ENCODE measurements at places on chromosomes 4 and X.

- DNase-seq, result no peak
These were observed 61.3 kb upstream of the PRRG1 start for GRCh38 chrX:37287741-37288444.

DNA sequence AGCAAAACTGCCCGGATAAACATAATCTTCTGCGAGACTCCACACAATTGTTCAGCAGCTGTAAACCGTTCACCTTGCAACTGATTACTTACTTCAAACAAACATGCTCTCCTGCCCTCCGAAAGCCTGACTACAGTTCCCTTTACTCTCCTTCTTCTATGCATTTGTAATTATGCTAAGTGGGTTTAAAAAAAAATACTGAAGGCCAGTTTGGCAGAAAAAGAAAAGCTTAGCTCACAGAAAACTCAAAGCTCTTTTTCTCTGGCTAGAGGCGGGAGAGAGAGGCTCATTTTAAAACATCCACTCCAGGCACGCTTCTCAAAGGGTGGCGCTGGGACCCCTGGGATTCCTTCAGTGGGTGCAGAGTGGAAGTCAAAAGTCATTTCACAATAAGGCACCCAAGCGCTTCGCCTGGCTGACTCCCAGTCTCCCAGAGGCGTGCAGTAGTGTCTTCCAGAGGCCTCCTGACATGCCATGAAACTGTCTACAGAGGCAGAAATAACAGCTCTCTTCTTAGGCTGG lies 1.9 kb downstream of the DHRSX start:
- peak; percentile 24 for DNase-seq

DNA sequence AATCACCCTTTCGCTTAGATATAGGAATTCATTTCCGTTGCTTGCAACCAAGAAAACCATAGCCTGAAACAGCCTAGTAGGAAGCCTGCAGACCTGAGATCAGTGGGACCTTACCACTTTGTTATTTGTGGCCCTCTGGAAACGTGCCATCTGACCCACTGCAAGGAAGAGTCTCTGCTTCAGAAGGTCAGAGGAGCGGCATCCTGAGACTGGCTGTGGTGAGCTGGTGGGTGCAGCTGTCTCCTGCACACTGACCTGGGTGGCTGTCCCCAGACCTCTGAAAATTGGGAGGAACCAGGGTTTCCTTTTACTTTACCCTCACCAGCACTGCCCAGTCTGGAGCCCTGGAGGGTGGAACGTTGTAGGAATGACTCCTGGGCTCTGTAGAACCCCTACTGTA lies 18.2 kb downstream of the SHROOM2 start:
- DNase-seq, result no peak

DNA sequence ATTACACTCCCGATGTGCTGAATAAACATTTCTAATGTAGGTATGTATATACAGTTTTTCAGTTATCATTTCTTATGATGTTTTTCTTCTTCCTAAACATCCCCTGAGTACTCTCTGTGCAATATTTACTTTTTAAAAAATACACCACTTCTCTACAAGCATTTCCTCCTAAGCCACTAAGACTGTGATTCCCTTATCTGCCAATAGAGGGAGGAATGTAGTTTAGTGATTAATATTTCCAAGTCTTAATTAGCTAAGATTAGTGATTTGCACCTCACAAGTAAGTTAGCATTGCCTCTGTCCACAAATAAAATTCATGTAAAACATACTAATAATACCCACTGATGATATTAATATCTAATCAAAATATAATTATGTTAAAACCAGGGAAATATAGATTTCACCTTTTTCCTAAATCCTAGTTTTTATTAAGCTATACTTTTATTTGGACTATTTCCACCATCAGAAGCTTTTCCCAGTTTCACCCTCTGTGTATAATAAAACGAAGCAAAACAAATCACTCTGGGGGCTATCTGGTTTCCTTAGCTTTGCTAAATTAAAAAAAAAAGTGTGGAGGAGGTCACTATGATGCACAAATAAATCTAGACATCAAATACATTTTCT lies 909.1 kb downstream of the FAT4 start:
- peak; percentile 10 for DNase-seq

GRCh38 chr4:99336553-99336952 lies 15.4 kb upstream of the ADH1B start:
- no peak for DNase-seq

- DNase-seq, result no peak
These were observed 940 bp upstream of the DCTD start for GRCh38 chr4:182918044-182918607.

DNA sequence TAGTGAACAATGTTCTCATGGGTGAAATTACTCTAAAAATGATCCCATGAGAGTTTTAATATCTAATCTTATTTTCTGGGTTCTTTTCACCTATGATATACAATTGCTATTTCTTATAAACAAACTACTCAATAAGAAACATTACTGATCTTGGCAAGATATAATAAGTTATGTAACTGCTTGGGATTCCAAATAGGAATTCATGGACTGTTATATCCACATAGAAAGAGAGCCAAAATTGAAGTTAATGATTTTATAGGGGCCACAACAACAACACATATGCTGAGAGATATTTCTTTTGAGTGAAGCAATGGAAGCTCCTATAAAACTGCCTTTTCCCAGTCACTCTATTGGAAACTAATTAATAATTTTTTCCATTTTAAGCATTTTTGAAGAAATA lies 90.4 kb upstream of the TLL1 start:
- DNase-seq, result no peak

- no peak for DNase-seq
These were observed 3.5 kb downstream of the BEND4 start for GRCh38 chr4:42149004-42149403.
